H9 (cell line): ENCODE measurements at places on chromosomes 7 and 10. TPM values are rescaled to one million over a fixed set of nuclear protein-coding genes. Genes with fewer than 3 reads are reported as not detected.

The ZNF248 gene
- 5.4 and 6.4 TPM in 2 replicates for total RNA-seq

DNA sequence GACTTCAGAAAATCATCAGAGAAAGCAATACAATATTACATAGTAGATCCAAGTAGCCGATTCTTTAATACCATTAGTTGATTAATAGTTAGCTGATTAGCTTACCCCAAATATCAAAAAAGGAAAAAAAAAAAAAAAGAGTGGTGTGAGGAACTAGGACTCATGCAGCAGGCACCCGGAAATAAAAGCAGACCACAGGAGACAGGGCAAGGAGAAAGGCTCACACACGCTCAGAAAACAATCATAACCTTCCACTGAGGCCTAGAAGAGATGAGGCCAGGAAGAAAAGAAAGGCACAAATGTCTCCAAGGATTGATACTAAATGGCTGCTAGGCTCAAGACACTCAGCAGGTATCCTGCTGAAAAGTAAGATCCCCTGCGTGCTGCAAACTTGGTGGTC is 25.9 kb downstream of the TRDMT1 start:
- DNase-seq: no peak

GRCh38 chr10:78307576-78307975 is 273.9 kb downstream of the RPS24 start:
- no peak for DNase-seq

- DNase-seq: no peak
Observed at GRCh38 chr7:28729281-28729680, 228.8 kb downstream of the TRIL start.

GRCh38 chr7:155311826-155312537 is 14.3 kb downstream of the INSIG1 start:
- no peak for DNase-seq
